ENCODE measurements at places on chromosomes 2 and 18. TPM values are rescaled to one million over a fixed set of nuclear protein-coding genes. Genes with fewer than 3 reads are reported as not detected.

The LBX2 gene
- not detected for total RNA-seq

The CHN1 gene
- 6.0 TPM for total RNA-seq

- H3K4me1 ChIP-seq, result peaks cover 6% of the 10 kb centered on the region
- H3K27ac ChIP-seq, result no peak overlapping the region
- DNase-seq, result no peak
- H3K27me3 ChIP-seq, result peaks cover 73% of the 10 kb centered on the region
These were observed 221.5 kb downstream of the RIT2 start for GRCh38 chr18:42893977-42894376.

DNA sequence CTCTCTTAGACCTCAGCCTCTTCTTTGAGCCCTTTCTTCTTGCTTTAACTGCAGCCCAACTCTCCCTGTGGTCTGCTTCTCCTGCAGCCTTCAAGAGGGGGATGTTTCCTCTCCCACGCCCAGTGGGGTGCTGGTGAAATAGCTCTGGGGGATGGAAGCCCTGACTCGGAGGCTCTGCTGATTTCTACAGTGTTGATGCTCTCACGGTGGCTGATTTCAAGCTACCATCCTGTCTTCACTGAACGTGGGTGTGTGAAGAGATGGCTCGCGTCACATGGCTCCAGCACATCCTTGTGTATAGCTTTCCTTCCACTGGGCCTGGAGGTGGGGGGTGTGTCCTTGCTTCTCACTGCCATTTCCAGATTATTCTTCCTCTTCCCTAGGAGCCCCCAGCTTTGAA, 20.0 kb downstream of the MPP4 start:
- no peaks in the 10 kb centered on the region for H3K27me3 ChIP-seq
- H3K4me1 ChIP-seq, result no peaks in the 10 kb centered on the region
- H3K36me3 ChIP-seq, result no peaks in the 10 kb centered on the region
- no peak overlapping the region for H3K4me3 ChIP-seq
- H3K27ac ChIP-seq, result no peak overlapping the region

DNA sequence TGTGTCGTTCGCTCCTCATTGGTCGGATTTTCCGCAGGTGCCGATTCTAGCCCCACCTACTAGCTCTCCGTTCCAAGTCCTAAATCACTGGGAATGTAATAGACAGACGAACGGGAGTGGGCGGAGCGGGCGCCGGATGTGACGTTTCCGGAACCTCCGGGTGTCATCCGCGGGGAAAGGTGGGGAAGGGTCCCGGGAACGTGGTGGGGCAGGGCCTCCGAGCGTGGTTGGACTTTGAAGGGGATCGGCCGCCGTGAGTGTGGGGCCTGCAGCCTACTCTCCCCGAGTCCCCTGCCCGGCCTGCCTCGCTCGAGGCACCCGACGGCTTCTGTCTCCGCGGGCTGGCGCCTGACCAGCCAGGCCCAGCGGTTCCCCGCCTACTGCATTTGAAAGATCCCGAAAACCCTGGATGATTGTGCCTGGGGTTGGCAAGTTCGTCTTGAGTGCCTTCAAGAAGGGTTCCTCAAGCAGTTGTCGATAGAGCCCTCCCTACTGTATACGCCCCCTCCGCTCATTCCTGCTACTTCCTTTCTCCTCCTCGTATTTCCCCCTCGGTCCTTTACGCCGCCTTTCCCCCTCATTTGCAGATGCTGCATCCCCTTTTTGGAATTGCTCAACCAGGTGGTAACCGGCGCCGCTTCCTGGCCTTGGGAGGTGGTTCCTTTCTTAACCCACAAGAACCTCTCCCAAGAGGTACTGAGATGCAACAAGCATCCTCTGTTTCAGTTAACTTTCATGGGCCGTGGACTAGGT, at the start of gene STAMBP:
Gene STAMBP, plus strand, starts transcription at position 144 of the 753 bp plus-strand sequence. CDS start 1,896 bp downstream, outside the sequence.
- no peaks in the 10 kb centered on the region for H3K27me3 ChIP-seq
- peaks cover 26% of the 10 kb centered on the region for H3K36me3 ChIP-seq

DNA sequence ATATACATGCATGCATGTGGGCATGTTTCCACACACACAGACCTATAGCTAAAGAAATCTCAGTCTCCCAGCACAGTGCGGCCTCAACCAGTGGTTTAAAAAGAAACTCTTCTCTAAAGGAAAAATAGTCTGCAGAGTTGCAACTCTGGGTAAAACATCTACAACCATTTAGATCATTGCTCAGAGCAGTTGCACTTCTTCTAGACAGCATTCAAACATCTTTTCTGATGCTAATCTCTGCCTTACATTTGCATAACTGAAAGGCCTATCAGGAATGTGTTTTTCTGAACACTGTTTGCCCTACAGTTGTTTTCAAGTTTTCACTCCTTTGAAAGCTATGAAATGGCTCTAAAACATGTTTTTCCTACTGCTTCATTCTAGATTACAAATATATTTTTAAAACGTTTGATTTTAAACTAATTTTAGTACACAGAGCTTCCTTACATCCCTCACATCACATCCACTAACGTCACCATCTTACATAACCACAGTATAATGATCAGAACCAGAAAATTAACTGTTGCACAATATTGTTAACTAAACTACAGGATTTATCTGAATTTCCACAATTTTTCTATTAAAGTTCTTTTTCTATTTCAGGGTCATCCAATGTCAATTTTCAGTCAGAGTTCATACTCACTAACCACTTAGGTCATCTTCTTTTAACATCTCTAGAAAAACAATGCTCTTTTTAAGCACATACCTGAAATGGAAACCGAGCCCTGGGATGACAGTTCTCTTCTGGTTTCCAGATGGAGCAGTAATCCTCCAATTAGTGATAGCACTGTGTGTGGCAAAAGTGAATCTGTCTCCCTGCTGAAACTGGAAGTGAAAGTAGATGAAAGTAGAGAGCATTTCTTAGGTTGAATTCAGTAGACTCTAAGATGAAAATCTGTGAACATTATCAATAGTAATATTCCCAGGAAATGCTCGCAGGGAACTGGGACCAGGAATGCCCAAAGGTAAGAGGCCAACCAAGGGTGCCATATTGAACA, 501.6 kb upstream of the GCFC2 start:
- no peaks in the 10 kb centered on the region for H3K27me3 ChIP-seq
- no peak overlapping the region for H3K4me3 ChIP-seq
- H3K4me1 ChIP-seq, result no peaks in the 10 kb centered on the region
- DNase-seq, result no peak
- no peak overlapping the region for H3K27ac ChIP-seq

GRCh38 chr18:77397056-77397455, 147.4 kb downstream of the GALR1 start:
- no peaks in the 10 kb centered on the region for H3K27me3 ChIP-seq
- H3K36me3 ChIP-seq, result no peaks in the 10 kb centered on the region
- peaks cover 7% of the 10 kb centered on the region for H3K4me1 ChIP-seq

DNA sequence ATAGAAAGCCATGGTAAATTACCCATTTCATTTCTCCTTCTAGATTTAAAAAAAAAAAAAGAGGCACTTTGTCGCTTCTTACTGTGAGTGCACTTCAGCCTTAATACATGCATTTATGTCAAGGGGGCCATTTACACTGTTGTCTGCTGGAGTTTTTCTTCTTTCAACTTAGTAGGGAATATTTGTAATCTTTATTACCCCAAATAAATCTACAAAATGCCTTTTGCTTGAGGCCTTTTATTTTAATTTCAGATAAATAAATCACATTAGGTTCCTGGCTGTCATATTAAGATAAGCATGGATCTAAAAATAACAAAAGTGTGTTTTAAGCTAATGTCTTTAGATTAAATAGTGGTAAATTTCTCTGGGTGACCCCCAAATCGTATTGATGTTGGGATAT, 276.0 kb downstream of the NCKAP5 start:
- H3K27ac ChIP-seq, result no peak overlapping the region
- DNase-seq, result no peak
- no peaks in the 10 kb centered on the region for H3K4me1 ChIP-seq
- no peaks in the 10 kb centered on the region for H3K36me3 ChIP-seq
- H3K4me3 ChIP-seq, result no peak overlapping the region

All from MCF 10A (cell line).